ENCODE measurements at places on chromosomes 16 and 17.

DNA sequence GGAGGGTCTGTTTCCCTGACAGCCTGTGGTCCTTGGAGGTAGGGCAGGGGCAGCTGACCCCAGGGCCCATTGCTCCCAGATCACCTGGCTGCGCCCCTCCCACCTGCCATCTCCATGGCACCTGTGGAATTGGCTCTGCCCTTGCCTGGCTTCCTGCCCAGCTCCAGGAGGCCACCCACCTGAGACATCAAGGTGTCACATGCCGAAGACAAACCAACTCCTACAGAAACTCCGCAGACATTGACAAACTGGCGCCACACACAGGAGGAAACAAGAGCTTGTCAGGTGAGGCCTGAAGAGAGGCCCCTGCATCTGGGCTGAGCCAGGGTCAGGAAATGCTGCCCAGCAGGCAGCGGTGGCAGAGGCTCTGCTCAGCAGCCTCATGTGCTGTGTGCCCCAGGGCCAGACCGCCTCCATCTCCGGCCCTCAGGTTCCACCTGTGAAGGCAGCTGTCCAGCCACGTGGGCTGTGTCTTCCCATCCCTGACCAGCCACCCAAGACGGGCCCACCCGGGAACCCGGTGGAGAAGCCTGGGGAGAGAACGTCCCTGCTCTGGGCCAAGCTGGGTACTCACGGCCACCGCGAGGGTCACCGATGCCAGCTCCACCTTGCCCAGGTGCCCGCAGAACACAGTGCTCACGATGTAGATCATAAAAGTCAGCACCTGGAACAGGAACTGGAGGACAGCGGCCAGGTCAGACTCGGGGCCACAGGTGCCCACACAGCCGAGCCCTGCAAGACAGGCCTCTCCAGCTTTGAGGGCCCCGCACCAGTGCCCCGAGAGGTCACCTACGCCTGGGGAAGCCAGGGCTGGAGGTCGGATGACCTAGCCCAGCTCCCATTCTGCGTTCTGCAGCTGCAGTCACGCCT, 1.6 kb downstream of the SLC47A2 start:
- DNase-seq: no peak

- no peak for DNase-seq
These were observed 49.4 kb downstream of the VAC14 start for GRCh38 chr16:70751593-70751992.

DNA sequence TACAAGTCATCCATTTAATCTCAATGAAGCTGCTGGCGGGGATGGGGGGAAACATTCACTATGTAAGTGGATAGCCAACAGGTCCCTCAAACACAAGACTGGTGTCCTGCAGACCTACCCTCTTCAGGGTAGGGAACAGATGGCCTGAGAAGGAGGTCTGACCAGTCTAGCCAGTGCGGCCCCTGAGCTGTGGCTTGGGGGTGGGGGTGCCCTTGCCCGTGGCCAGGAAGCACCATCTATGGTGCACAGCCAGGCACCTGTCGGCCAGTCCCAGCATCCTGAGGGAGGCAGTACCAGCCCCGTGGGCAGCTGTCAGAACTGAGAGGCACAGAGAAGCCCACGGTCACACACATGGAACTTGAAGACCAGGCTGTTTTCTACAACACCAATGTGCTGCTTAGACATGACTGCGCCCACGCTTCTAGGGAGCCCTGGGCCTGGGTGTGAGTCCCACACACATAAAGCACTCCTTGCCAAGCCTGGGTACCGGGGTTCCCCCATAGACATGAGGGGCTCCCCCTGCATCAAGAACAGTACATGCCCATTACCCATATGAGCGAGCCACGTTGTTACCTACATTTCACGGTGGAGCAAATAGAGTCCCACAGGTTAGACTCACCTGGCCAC, 40.9 kb downstream of the RMI2 start:
- DNase-seq: no peak

DNA sequence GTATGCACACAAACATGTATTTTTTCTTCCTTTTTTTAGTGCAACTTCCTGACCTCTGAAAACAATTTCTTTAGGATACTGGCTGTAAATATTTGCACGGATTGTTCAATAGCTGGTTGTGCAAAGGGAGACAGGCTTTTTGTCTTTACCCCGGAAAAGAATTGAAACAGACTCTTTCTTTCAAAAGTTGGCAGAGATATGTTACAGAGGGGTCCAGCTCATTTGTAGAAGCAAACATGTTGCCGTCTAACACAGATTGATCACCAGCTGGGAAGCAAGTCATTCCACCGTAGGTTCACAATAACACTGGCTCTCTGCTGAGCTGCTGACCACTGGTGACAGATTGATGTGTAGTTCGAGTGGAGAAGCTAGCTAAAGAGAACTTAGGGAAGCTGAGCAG, 130.9 kb downstream of the STX8 start:
- DNase-seq: no peak

DNA sequence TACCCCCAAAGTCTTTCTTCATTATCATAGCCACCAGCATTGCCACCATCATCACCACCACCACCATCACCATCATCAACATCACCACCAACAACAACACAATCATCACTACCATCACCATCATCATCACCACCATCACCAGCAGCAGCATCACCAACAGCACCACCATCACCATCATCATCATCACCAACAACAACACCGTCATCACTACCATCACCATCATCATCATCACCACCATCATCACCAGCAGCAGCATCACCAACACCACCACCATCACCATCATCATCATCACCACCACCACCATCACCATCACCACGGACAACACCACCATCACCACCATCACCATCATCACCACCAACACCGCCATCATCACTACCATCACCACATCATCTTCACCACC, 500 bp upstream of the TMEM114 start:
- DNase-seq: no peak

- DNase-seq: no peak
These were observed 17.1 kb downstream of the ERI2 start for GRCh38 chr16:20789130-20789529.

- DNase-seq: no peak
These were observed 12.4 kb downstream of the TP53 start for GRCh38 chr17:7674934-7675333.

DNA sequence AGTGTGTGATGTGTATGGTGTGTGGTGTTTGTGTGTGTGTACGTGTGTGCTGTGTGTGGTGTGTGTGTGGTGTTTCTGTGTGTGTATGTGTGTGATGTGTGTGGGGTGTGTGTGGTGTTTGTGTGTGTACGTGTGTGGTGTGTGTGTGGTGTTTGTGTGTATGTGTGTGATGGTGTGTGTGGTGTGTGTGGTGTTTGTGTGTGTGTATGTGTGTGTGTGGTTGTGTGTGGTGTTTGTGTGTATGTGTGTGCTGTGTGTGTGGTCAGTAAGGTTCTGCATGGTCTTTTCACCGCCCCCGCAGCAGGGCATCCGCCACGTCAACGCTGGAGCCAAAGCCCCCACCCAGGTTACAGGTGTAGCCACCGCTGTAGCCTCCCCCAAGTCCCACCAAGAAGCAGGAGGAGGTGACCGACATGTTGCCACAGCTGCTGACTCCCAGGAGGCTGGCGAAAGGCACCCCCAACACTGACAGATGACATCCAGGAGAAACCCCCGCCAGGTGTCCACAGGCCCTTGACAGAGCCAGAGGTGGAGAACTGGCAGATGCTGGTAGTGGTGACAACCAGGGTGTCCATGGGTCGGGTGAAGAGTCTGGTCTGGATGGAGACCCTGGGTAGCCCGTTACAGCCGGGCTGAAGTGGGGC, 9.3 kb upstream of the KRT17 start:
- no peak for DNase-seq

DNA sequence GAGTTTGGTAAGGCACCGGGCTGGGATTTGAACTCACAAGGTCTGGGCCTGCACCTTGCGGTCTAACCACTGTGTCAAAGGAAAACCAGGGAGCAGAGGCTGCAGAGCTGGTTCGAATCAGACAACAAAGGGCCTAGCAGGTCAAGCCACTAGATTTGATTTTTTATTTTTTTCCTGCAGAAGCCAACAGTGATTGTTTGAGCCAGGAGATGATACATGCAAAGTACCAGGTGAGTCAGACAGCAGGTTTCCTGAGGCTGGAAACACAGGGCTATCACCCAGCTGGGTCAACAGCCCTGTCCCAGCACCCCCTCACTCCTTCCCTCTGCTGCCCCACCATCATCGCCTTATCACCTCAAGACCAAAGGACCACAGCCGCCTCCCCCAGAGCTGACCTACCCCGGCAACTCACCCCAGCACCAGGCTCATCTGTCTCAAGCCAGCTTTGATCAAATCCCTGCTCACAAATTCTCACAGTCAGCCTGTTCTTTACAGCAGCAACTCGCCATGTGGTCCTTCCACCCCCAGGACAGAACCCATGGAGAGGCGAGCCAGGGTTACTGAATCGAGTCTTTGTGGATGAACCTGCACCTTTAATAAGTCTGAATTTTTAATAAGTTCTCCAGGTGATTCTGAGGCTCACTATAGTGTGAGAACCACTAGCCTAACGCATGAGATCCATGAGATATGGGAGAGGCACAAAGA, 13.0 kb upstream of the KRT19 start:
- DNase-seq: no peak

DNA sequence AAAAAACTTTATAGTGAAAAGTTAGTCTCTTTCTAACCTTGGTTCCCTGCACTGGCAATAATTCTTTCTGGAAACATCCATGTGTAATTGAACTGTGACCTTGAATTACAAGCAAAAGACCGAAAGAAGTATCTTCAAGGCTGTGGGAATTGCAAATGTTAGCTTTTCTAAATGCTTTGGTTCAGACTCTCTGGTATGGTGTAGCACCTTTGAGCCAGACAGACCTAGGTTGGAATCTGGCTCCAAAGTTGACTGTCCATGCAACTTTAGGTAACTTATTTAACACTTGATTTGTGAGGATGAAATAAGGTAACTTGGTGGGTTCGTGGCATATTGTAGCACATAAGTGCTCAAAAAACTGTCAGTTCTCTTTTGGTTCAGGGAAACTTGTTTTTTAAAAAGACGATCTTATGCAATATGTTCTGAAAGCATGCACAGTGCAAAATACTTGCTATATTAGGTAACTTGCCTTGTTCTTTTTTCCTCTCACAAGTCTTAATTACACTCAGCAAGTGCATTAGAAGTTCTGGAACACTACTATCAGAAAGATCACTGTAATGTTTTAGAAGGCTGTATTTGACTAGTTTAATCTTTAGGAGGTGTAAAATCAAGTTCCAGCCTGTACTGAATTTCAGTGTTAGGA, 46.3 kb downstream of the TANGO6 start:
- no peak for DNase-seq

- no peak for DNase-seq
These were observed at the start of gene CCL15 for GRCh38 chr17:36001110-36001771. TSS of gene CCL15 (minus strand) at chr17:36001553. CDS start at chr17:36001492, 61 bp downstream.

- DNase-seq: no peak
These were observed 1.4 kb upstream of the VAMP2 start for GRCh38 chr17:8163978-8164814.

GRCh38 chr17:40363111-40363827, 1.3 kb downstream of the GJD3 start:
- no peak for DNase-seq

GRCh38 chr16:6977916-6978315, 354.7 kb upstream of the RBFOX1 start:
- DNase-seq: no peak

GRCh38 chr17:45022655-45023339, 28.6 kb downstream of the DCAKD start:
- DNase-seq: no peak

DNA sequence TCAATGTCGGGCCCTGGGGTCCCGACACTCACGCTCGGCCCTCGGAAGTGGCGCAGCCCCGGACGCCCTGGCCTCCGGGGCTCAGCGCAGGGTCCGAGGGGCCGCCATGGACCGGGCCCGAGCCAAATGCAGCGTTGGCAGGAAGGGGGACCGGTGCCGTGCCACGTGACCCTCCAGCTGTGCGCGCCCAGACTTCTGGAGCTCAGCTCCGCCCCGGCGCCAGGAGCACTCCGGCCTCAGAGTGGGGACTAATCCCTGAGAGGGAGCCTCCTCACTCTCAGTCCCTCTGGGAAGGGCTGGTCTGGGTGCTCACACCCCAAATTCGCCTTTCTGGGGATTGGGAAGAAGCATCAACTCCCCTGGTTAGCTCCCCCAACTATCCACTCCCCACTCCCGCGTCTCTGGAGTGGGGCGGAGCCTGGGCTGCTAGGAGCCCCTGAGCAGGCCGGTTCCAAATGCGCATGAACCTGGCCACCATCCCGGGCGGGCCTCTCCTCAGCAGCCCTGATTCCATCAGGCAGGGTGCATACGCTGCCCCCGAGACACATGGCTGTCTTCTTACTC, at the start of gene B3GNT9:
Gene B3GNT9 (minus strand): TSS at position 166 of the 564 bp plus-strand sequence. CDS start 513 bp downstream, outside the sequence.
- DNase-seq: no peak

- DNase-seq: no peak
These were observed 191.8 kb upstream of the HSBP1 start for GRCh38 chr16:83615953-83616350.

GRCh38 chr17:63190821-63191370, 224.9 kb downstream of the TANC2 start:
- no peak for DNase-seq

DNA sequence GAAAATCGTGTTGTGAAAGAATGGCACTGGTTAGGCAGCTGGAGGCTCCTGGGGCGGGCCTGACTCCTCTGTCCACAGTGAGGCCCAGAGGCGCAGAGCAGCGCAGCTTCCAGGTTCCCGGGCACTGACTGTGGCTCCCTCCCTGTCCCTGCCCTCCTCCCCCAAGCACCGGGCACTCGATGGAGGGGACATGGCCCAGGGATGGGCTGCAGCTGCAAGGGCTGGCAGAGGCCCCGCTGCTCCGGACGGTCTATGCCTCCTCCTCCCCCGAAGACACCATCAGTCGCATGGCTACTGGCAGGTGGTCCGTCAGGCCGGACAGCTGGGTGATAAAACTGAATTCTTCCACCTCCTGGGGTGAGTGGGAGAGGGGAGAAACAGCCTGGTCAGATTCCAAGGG, 50.1 kb downstream of the PRMT7 start:
- no peak for DNase-seq

- DNase-seq: no peak
These were observed 37.5 kb downstream of the AKAP10 start for GRCh38 chr17:19939993-19940721.

DNA sequence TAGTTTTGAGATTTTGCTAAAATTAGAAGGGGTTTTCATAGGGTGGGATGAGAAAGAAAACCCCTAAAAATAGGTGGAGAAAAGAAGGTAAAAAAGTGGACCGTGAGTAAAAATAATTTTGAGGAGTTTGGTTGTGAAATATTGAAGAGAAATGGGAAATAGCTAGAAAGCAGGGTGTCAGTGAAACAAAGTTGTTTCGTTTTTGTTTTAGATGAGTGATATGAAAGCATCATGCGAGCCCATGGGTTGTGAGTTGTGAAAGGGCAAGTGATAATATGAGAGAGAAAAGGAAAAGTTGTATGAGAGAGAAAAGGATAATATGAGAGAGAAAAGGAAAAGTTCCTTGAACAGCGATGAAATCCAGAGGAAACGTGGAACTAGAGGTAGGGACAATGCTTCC, 7.3 kb upstream of the SMIM36 start:
- no peak for DNase-seq

Measured in stimulated activated CD8-positive, alpha-beta memory T cell treated with anti-CD3 and anti-CD28 coated beads, Interleukin-4, amount 100 ng/mL, for 1 hour (primary cell).